ENCODE measurements at places on chromosomes 2 and 18.

GRCh38 chr2:15559379-15560139, 1.6 kb downstream of the NBAS start:
- DNase-seq = no peak

DNA sequence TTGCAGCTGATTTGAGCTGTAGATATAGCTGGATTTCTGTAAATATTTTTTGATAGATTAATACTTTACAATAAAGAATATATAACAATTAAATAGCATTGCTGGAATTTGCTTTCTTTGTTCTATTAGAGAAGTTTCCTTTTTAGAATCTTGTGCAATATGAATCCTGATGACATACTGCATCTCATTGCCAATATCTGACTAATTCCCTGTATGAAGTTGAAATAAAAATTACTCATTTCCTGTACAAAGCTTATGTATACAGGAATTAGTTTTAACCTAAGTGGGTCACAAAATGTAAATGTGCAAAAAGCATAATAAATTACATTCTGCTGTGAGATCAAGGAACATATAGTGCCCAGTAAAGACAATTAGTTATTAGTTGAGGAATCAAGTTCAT, 72.8 kb upstream of the TMEFF2 start:
- DNase-seq = peak; percentile 14

DNA sequence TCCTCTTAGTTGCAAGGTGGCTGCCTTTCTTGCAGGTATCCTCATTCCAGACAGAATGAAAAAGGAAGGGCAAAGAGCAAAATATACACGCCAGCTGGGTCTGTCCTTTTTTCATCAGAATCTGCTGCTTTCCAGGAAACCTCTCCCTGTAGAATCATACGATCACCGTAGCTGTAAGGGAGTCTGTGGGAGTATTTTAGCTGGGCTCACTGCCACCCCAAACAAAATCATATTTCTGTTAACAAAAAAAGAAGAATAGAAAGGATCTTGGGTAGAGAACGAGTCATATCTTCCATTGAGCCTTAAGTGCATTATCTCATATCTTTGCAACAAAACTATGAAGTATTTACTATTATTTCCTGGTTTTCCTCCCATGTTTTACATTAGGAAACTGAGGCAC, 15.0 kb upstream of the TANC1 start:
- DNase-seq = peak; percentile 67

GRCh38 chr2:241620419-241620769, 16.6 kb downstream of the THAP4 start:
- DNase-seq = no peak

- no peak for DNase-seq
Measured at GRCh38 chr2:147181351-147182029, 663.3 kb upstream of the ACVR2A start.

DNA sequence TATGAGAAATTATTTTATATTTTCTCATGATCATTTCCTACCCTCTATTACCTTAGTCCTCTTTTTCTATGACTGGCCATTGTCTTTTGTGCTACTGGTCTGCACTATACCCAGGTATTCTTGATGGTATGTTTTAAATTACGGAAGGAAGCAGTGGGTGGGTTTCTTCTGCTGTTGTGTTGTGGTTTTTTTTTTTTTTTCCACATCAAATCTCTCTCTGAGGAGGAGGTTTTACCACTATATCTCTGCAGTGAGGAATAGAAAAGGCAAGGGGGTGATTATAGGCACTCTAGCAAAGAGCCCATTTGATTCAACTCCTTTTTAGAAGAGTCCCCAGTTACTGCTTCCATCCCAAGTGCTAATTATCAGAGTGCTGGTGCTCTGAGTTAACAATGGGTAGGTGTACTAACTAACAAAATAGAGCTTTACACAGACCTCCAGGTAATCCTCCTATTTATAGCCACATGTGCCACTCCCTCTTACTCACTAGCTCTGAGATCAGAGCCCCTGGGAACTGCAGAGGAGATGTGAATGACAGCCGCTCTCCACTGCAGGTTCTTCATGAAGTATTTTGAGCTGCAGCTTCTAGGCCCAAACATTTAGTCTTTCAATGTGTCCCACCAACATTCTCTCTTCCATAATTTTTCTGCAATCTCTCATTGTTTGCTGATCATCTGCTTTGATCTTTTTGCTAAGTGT, 301.6 kb upstream of the GULP1 start:
- DNase-seq = no peak

GRCh38 chr2:58569475-58570185, 328.5 kb upstream of the FANCL start:
- DNase-seq = no peak

- peak; percentile 99 for DNase-seq
Measured at GRCh38 chr2:217835931-217836891, 166.6 kb downstream of the TNS1 start.

- DNase-seq = no peak
Measured at GRCh38 chr2:78431241-78431640, 594.3 kb upstream of the REG3G start.

GRCh38 chr2:171407030-171407675, 26.6 kb downstream of the METTL8 start:
- DNase-seq = no peak

DNA sequence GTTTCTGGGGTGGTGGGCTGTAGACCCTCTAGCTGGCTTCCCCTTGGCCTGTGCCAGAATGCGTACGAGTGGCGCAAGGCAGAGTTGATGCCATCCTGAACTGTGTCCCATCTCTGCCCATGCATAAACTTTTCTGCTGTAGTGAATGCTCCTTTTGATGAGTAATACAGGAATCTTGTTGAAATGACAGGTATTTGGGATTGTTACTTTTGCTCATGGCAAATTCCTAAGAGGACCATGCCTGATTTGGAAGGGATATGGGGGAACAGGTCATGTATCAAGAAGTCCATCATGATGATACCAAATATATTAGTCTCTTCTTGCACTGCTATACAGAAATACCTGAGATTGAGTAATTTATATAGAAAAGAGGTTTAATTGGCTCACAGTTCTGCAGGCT, 648.0 kb downstream of the SLC4A3 start:
- no peak for DNase-seq

GRCh38 chr2:208000701-208001395, 24.5 kb downstream of the PLEKHM3 start:
- DNase-seq = no peak

GRCh38 chr18:54181856-54182602, 42.4 kb downstream of the MBD2 start:
- no peak for DNase-seq

DNA sequence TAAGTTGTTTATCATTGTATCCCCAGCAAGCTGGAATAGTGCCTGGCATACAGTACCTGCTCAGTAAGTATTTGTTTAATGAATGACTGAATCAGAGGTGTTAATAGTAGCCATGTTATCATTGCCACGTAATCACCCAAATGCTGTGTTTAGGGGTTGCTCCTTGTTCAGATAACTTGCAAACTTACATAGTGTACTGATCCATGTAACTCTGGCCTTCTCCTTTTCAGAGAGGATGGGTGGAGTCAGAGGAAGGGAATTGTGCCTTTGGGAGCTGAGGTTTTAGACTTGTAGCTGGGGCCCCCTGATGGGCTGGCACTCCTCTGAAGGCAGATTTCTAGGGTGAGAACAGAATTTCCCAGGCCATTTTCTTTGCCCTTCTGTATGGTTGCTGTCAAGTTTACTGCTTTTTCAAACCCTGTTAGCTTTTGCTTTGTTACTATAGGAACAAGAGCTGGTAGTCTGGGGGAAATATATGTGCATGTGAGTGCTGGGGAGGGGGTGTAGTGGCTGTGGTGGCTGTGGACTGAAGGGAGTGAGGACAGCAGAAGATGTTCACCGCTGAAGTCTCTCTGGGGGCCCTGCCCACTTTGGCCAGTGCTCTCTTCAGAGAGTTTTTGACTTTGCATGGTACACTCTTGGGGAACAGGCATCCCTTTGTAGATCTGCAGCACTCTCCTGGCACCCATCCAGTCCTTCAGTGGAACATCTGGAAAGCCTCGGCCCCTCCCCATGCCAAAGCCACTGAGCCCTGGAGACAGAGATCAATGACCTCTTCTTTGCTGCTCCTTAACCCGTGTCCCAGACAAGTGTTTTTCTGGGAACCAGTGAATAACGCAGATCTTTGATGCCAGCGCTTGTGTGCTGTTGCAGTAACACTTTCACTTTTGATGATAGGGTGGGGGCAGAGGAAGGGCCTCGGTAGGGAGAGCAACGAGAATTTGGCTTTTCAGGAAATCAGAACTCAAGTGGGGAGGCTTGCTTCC, 209.0 kb downstream of the PRKCE start:
- DNase-seq = peak; percentile 89

- DNase-seq = no peak
Measured at GRCh38 chr18:69617888-69618287, 217.2 kb downstream of the DOK6 start.

DNA sequence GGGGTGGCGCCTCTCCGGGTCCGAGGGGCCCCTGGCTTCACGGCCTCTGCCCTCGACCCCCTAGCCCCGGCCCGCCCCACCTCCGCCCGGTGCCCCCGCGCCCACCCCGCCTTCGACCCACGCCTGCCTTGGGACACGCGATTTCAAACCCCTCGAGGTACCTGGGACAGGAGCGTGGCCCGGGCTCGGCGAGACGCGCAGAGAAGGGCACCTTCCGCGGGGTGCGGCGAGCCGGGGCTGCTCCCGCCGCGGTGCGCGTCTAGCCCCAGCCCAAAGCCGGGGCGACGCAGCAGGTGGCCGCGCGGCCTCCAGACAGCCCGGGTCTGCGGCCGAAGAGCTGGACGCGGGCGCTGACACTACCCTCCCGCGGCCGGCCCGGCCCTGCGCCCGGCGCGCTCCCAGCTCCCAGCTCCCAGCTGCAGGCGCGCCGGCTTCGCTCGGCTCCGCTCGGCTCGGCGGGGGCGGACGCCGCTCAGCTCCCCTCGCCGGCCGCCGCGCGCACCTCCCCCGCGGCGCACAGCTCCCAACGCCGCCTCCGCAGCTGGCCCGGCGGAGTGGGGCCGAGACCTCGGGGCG, at the start of gene CRACDL:
CRACDL (minus strand) TSS at position 449 of the 576 bp plus-strand sequence. CDS start 89,425 bp downstream, outside the sequence.
- no peak for DNase-seq

DNA sequence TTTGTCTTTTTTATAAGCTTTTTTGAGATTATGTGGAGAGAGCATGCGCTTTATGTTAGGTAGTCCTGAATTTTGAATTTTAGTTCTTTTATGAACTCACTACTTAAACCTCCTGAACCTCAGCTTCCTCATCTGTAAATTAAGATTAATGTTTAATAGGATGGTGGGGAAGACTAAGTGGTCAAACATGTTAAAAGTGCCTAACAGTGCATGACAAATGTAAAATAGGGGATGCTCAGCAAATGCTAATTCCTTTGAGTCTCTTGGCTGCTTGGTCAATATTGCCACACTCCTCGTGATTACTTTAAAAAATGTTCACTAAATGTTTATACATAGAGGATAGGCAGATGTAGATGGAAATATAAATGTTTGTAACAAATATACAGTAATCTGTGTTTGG, 6.8 kb downstream of the BIRC6 start:
- no peak for DNase-seq

GRCh38 chr2:55842046-55842445, 81.5 kb downstream of the EFEMP1 start:
- DNase-seq = no peak

DNA sequence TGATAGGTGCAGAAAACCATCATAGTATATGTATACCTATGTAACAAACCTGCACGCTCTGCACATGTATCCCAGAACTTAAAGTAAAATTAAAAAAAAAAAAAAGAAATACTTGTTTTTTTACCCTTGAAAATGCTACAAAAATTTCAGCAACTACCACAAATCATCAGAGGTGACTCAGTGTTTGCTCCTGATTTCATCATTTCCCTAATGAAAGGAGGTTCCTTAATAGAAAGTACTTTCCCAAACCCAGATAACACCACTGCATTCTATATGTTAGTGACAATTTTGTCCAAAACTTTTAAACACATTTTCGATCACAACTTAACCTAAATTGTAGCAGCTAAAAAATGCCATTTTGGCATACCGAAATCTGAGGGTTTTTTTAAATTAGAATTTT, 163.3 kb downstream of the SLC39A10 start:
- no peak for DNase-seq

DNA sequence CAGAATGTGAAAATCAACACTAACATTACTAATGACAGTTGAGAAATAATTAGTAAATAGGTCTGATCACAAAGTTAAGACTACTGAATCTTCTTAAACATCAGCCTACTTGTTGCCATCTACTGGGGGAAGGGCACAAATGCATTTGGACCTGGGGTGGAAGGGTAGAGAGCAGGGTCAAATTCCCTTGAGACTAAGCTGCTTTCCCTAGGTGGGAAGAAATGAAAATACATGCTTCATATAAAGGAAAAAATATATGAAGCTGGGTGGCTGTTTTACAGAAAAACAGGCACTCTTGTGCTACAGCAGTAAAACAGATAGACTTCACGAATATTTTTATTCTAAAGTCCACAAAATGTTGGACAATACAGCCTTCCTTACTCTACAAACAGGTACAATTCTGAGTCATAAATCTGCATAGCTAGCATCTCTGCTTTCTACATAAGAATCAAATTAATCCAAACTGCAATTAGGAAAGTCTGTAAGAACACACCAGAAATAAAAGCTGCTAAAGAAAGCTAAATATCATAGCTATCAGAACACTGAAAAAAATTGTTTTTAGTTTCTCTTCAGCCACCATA, 10.9 kb downstream of the TRIP12 start:
- DNase-seq = no peak

DNA sequence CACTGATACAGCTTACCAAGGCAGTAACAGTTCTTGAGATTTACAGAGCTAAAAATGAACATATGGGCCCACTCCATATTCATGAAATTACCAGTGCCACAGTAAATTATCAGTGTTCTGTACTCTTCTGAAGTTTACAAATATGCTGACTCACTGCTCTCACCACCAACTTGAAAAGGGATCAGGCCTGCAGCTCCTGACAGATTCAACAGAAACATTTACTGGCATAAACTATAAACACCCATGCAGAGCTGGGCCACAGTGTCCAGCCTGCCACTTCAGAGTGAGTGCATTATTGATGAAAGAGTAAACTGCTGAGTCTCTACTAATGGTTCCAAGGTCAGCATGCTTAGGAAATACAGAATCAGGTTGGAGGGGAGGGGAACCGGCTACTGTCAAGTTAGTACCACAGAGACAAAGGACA, 83.1 kb downstream of the FARSB start:
- no peak for DNase-seq

DNA sequence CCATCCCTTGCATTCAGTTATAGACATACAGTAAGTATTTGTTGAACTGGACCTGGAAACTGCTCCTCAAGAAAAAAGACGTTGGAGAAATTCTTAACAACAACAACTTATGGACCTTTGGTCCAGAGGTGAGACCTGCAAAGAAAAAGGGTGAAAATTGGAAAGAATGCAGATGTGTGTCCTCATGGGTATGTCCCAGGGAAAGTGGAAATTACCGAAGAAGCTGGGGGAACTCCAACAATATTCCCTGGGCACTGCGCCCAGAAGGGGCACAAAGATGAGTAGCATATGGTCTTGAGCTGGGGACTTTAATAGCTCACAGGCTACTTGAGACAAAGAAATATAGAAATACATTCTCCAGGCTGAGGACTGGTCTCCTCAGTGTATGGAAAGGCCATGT, 35.5 kb upstream of the YWHAQ start:
- no peak for DNase-seq

DNA sequence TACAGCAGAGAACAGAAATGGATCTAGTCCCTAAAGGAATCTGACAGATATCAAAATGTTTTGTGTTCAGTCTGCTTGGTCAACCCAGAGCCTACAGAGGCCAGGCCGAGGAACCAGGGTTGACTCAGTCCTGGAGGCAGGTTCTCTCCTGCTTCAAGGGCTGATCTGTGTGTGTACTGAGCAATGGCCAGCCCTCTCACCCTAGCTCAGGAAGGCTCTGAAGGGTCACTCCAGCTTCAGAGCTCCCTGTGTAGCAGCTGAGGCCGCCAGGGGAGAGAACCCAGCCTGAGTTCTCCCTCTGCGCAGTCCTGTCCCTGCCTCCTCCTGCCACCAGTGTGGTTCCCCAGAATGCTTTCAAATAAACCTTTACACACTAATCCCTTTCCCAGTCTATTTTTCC, 41.1 kb downstream of the NEURL3 start:
- no peak for DNase-seq
